ENCODE measurements at places on chromosomes 12 and 14. TPM values are rescaled to one million over a fixed set of nuclear protein-coding genes. Genes with fewer than 3 reads are reported as not detected.

DNA sequence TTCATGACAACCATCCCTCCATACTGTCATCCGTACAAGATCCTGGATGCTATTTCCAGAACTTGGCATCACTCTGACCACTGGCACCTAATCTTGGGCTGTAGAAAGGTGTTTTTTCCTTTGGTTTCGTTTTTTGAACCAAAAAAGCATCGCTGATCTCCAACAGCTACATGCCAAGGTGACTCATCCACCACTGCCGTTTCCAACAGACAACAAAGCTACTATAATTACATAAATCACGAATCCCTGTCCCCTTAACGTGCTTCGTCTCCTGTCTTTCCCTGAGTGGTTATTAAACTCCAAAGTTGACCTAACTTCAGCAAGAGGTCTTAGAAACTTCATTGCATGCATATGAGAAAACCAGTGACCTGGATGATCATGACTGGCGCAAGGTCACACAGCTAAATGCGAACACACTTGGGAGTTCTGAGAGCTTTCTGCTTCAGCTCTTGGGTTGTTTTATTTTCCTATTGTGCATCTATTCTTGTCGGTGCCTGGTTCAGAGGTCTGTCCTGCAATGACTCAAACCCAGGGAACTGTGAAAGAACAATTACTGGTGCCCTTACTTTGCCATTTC is 99.9 kb downstream of the PPM1H start:
- no peak for DNase-seq

Gene AKAP5
- polyA plus RNA-seq, result 0.28 TPM

Gene NELL2
- polyA plus RNA-seq, result 0.28 TPM

DNA sequence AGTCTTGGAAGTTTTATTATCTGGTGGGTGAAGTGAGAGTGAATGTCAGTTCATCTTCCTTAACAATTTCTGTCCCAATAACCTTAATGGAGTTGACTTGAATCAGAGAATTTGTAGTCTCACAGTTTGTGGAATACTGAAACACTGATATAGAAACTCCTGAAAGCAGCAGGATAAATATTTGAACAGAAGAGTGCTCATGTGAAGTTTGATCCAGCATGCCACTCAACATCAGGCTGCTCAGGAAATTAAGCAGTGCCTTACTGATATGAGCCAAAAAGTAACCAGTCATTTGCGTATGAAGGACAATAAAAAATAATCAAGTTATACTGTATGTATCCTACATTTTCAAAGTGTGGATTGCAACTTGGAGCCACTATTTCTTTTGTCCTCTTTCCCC is 15.7 kb downstream of the MUCL1 start:
- DNase-seq, result no peak

- no peak for DNase-seq
Observed at GRCh38 chr12:86669010-86669409, 412.8 kb upstream of the MGAT4C start.

Gene GARIN6
- polyA plus RNA-seq, result not detected

GRCh38 chr12:20044846-20045245 is 323.5 kb upstream of the PDE3A start:
- DNase-seq, result peak; percentile 10

DNA sequence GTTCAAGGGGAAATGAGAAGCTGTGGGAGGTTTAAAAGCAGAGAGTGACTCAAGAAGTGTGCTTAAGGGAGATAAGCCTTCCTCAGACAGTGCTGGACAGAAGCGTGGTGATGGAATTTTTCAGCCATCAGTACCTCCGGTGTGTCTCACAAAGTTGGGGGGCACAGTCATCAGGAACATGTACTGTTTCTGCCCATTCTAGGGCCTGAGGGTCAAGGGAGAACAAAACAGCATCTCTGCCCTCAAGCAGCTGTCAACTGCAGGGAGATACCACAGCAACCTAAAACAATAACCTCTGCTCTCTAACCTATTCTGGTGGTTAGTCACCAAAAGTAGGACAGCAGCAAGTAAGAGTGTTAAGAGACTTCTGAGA is 2.0 kb upstream of the STON2 start:
- DNase-seq, result no peak

Gene TAS2R10
- 0.21 TPM for polyA plus RNA-seq

- no peak for DNase-seq
Observed at GRCh38 chr12:43832463-43833168, 3.3 kb upstream of the TMEM117 start.

- DNase-seq, result no peak
Observed at GRCh38 chr12:41509271-41510055, 321.3 kb downstream of the PDZRN4 start.

DNA sequence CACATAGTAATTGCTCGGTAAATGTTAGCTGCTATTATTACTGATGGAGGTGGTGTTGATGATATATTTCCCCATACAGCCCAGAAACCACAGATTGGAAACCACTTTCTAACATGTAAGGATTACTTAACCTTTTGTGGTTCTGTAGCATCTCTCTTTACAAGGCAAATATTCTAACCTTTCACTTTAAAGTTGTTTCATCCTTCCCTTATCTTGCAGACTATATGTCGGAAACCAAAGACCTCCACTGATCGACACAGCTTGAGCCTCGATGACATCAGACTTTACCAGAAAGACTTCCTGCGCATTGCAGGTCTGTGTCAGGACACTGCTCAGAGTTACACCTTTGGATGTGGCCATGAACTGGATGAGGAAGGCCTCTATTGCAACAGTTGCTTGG is 75.8 kb downstream of the FRMD6 start:
- DNase-seq, result no peak

DNA sequence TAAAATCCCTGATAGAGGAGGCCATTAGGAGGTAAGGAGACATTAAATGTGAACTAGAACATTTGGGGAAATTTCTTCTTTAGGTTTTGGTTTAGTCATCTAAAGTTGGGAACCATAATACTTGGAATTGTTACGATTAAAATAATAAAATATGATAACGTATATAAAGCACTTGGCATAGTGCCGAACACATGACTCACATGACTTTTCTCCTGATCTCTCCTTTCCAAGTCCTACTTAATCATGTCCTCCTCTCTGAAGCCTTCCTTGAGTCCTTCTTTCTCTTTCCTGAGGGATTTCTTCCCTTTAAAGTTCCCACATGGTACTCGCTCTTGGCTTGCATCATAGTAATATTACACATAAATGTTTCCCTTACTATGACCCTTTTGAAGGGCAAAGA is 20.0 kb downstream of the BEST3 start:
- no peak for DNase-seq

Gene SERPINA3
- 0.25 TPM for polyA plus RNA-seq

GRCh38 chr14:75725481-75725880 is 64.4 kb downstream of the TTLL5 start:
- DNase-seq, result no peak

- no peak for DNase-seq
Observed at GRCh38 chr12:67447180-67447579, 178.0 kb downstream of the CAND1 start.

Gene ATP2B1
- 4.3 TPM for polyA plus RNA-seq

Gene OAS2
- polyA plus RNA-seq, result 0.02 TPM

GRCh38 chr14:75156901-75157300 is 19.5 kb downstream of the TMED10 start:
- no peak for DNase-seq

- no peak for DNase-seq
Observed at GRCh38 chr14:79856381-79856780, 354.9 kb downstream of the DIO2 start.

- DNase-seq, result peak; percentile 75
Observed at GRCh38 chr12:53232646-53233461, 845 bp upstream of the RARG start.

Measured in SK-N-SH (cell line).